ENCODE measurements at places on chromosomes 6 and 20.

GRCh38 chr20:57388953-57389694 is 2.1 kb upstream of the RBM38 start:
- peak; percentile 37 for DNase-seq

GRCh38 chr6:49713346-49713745 is at the start of gene CRISP2:
Gene CRISP2, minus strand, starts transcription at chr6:49713543. Its CDS starts 4,347 bp downstream, at chr6:49709196.
- no peak for DNase-seq

DNA sequence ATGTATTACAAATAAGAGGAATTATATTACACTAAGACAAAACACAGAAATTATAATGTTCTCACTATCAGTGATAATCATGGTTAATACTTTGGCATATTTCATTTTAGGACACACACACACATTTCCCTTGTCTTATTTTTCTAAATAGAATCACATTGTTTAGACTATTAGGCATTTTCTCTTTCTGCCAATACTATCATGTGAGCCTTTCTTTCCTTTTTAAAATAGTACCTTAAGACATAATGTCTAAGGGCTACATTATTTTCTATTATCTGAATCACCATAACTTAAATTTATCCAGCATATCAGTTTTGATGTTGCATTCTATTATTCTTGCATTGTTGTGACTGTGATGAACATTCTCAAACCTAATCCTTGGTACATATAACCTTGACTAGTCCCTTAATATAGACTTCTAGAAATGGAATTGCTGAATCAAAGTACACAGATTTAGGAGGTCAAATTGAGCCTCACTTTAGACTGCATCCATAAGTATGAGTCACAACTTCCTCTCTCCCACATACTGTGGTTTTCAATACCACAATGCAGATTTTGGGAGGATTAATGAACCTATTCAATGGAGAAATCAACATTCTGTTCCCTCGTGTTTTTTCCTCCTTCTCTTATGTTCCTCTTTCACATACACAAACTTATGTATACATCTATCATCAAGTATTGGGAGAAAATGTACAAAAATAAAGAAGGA is 212.6 kb downstream of the MOXD1 start:
- no peak for DNase-seq

DNA sequence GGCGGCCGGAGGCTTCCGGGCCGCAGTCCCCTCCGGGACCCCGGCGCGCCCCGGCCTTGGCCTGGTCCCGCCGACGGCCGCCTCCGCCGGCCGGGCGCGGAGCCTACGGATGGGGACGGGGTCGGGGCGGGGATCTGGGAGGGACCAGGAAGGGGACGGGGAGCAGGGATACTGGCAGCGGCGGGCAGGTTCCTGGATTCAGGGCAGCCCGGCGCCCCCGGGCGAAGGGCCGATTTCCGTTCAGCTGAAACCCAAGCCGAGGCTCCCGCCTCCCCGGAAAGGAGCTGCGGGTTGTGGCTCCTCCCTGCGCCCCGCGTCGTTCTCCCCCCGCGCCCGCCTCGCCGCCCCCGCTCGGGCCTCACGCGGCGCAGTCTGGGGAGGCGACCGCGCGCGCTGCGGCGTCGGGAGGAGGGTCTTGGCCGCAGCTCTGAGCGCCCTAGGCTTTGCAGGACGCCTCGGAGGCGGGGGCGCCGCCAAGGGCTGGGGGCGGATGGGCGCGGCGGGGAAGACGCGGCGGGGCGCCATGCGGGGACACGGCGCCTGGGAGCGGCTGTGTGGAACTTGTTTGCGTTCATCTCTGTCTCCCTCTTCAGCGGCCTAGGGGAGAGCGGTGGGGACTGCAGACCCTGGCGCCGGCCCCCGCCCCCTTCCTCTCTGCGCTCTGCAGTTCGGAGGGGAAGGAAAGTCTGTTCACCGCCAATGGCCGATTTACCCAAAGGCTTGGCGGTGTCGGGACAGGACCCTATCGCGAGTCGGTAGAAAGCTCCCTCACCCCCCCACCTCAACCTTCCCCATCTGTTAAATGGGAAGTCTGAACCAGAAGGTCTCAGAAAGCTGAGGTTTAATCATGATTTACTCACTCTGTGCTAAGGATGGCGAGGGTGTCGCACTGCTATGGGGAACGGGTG is 22.7 kb upstream of the TMEM181 start:
- peak; percentile 55 for DNase-seq

- DNase-seq: no peak
Observed at GRCh38 chr6:87907521-87907920, 140.1 kb upstream of the SPACA1 start.

- DNase-seq: no peak
Observed at GRCh38 chr20:11101243-11101642, 427.4 kb upstream of the JAG1 start.

All from endothelial cell (in vitro differentiated cells).